ENCODE measurements at places on chromosomes 16 and 17.

GRCh38 chr17:81927152-81927652 is 333 bp downstream of the MAFG start:
- no peak for DNase-seq

DNA sequence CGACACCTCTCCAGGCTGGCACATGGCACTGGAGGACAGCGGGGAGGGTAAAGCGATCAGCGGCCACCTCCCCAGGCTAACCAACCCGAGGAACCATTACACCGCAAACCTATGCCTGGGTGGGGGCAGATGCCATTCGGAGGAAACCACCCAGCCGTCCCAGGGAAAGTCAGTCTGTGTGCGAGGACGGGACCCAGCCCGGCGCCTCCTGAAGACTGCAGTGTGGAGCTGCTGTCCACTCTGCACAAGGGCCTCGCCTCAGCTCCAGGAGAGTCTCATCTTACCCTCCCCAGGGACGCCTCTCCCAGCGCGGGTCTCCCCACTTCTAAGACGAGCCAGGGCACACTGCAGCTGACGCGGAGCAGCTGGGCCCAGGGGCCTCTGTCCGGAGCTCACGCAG is 8.0 kb downstream of the SLC38A10 start:
- no peak for DNase-seq

- no peak for DNase-seq
These were observed 135.9 kb upstream of the SHISA6 start for GRCh38 chr17:11105141-11105540.

GRCh38 chr17:7732981-7733539 is 15.5 kb downstream of the DNAH2 start:
- DNase-seq: no peak

- no peak for DNase-seq
These were observed 74.3 kb upstream of the CES5A start for GRCh38 chr16:55949518-55949917.

DNA sequence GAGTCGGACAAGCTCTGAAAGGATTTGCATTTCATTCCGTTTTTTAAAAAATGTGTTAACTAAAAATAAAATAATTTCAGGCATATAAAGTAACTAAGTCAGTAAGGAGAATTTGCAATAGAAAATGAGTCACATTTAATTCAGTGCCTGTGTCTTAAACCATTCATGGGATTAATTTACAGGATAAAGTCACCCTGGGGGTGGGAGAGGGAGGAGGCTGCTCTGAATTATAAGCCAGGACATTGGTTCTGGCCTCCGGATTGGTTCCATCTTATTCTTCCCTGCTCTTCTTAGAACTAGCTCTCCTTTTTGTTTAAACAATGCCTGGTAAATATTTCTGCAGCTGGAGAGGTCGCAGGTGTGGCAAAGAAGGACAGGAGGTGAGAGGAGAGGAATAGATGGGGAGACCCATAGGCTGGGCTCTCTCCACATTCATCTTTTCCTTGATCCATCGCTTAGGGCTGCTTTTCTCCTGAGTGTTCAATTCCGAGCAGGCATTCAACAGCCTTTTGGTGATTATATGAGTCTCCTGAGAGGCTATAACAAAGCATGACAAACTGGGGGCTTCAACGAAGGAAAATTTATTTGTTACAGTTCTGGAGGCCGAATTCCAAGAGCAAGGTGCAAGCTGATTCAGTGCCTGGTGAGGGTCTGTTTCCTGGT is 319.2 kb downstream of the PHKB start:
- no peak for DNase-seq

GRCh38 chr16:81410643-81411293 is 33.8 kb upstream of the CMIP start:
- DNase-seq: no peak
